MCF 10A (cell line): ENCODE measurements at places on chromosomes 1 and 21. TPM values are rescaled to one million over a fixed set of nuclear protein-coding genes. Genes with fewer than 3 reads are reported as not detected.
A peak's percentile ranks its signal among the peaks of the same experiment; 100 is the strongest.

- no peak for DNase-seq
Measured at GRCh38 chr1:110057963-110058518, 12.4 kb downstream of the ALX3 start.

DNA sequence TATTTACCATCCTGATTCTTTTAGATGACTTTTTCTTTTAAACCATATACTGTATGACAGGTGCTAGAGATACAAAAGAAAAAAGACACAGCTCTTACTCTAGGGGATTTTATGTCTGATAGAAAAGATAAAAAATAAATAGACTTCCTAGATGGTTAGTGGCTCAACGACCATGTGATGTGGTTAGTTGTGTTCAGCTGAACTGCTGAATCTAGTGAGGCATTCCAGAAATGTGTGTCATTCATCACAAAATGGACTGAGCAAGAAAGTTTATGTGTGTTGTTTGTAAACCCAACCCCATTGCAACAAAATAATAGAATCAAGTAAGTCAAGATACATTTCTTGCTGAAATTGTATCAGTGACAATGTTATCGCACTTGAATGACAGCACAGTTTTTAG, 205.8 kb upstream of the LYPLAL1 start:
- no peak for DNase-seq

DNA sequence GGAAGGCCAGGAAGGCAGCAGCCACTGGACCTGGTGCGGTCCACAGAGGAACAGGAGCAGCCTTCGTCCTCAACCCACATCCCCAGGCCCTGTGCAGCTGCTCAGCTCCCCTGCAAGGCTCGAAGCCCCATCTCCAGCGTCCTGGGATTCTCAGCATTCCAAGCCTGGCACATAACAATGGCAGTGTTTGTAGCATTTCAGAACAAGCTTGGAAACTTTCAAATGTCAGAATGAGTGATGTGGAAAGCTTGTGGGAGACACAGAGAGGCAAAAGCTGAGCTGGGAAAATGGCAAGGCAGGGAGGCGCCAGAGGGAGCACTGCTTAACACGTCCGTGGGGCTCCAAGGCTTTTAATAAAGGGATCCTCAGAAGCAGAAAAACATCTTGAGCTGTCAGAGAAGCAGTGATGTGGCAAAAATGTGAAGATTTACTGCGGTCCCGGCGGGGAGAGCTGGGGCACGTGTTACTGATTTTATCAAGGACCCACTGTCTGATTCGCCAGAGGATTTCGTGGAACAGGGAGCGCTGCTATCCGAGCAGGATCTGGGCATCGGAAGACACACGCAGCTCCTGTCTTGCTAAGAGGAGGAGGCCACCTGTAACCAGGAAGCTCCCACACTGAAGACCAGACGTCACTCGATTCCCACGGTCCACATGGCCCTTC, 38.1 kb downstream of the TOMM20 start:
- no peak for DNase-seq

- peak; percentile 68 for DNase-seq
Measured at GRCh38 chr1:192445839-192446489, 129.2 kb downstream of the RGS21 start.

DNA sequence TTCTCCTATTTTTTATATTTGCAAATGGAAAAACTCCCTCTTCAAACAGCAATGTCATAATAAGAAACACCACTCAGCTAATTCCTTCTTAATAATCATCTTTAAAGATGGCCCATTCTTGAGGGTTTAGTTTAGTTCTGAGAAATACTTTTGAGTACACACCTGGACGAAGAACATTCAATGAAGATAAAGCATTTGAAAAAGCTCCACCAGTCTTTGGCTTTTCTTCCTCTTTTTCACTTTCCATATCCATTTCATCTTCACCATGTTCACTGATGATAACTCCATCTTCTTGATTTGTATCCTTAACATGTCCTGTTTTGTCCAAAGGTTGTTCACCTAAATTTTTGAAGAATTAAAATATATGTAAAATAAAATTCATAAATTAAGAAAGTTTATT, 7.4 kb downstream of the PAXBP1 start:
- no peak for DNase-seq

DNA sequence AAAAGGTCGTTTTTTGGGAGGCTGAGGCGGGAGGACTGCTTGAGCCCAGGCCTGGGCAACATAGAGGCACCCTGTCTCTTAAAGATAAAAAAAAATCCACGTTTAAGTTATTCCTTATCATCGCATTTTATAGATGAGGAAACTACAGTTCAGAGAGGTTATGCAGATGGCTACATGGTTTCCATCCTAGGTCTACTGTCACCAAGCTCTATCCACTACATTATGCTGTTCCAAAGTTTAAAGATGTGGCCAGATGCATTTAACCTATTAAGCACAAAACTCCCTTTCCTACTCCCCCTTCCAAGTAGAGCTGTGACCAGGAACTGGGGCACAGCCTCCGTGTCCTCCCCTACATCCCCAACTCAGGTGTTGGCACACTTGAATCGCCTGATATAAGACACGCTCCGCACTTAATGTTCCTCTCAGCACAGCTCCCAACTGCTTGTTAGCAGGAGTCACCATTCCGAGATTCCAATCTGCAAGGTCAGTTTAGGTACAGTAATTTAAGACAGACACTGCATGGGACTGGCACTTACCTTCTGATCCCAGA, 1.3 kb downstream of the TAF5L start:
- DNase-seq = no peak

The RAB13 gene
- 63.1 and 71.6 TPM in 2 replicates for total RNA-seq

The EFNA1 gene
- 38.9 and 42.3 TPM in 2 replicates for total RNA-seq

GRCh38 chr1:56562891-56563452, 16.4 kb downstream of the PLPP3 start:
- DNase-seq = no peak

DNA sequence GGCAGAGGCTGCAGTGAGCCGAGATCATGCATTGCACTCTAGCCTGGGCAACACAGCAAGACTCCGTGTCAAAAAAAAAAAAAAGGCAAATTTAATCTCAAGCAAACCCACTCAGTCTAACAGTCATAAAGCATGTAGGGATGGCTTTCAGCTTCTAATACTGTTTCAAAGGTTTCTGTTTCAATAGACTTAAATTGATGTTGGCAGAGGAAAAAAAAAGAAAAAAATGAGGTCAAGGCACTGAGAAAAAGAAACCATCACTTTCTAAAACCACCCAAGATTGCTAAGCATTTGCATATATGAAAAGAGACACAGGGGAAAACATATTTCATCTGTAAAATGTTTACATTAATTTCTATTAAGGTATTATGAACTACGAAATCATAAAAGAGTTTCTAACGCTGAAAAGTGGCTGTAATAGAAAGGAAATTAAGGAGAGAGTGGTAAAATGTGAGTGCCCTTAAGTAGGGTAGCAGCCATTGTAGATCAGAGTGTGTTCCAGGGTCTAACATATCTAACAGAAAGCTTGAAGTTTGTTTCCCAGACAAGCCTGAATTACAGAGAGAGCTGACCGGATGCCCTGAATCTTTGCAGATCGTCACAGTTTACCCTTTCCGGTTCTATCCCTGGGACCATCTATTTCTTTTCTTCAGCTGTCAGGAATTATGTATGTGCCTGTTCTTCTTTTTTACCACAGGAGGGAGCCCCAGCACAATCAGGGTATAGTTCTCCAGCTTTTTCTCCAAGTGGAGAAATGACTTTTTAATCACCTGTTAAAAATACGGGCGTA, 70.0 kb downstream of the PLD5 start:
- DNase-seq = peak; percentile 77

DNA sequence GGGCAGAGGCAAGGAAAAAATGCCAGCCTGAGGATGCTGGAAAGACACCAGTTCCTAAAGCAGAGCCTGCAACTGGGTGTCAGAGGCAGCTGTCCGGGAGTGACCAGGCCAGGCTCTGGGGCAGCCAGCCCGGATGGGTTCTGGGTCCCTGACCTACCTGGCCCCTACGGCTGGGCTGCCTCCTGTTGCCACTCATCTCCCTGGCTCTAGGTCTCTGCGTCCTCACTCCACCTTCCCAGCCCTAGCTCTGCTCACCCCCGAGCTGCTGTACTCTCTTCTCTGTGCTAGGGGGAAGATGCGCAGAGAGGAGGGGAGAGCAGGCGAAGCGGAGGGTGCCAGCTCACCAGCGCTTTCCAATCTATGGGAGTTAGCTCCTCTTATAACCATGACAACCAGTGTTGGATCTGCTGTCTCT, 9.0 kb downstream of the ARHGEF2 start:
- no peak for DNase-seq

- no peak for DNase-seq
Measured at GRCh38 chr1:4327142-4327541, 327.3 kb upstream of the AJAP1 start.
